Endothelial cell of umbilical vein (primary cell): ENCODE measurements at places on chromosomes 5 and 9. TPM values are rescaled to one million over a fixed set of nuclear protein-coding genes. Genes with fewer than 3 reads are reported as not detected.
A peak's percentile ranks its signal among the peaks of the same experiment; 100 is the strongest.

DNA sequence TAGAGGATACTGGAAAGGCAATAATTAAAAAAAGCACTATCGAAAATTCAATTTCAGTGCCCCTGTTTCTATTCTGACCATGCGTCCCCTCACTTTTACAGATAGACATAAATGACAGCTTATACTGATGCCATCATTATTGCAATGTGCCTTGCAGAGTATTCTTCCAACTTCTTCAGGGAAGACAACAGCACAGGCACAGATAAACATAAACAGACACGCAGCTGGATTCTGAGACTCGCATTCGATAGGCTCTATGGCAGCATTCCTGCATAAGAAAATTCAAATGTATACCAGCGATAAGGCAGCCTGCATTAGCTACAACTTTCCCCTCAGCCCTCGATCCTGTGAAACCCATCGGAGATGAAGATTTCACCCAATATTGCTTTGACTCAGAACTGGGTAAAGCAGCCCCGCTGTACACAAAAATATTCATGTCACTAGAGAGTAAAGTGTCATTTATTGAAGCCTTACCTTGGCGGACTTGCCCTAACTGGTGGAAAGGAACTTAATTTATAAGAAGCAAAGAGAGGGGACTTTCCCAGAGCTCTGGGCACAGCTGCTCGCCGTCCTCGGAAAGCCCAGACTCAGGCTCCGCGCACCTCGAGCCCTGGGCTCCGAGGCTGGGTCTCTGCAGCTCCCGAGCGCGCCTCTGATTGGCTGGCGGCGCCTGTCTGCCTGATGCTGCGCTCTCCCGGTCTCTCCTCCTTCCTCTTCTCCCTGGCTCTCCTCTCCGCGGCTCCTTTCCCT, at the start of gene CDH18:
Gene CDH18 (minus strand): TSS at position 589 of the 750 bp plus-strand sequence. CDS start 149,214 bp downstream, outside the sequence.
- no peaks in the 10 kb centered on the region for H3K36me3 ChIP-seq
- H3K27ac ChIP-seq, result no peak within 1 kb of the TSS
- DNase-seq, result peak; percentile 30
- no peaks in the 10 kb centered on the region for H3K4me1 ChIP-seq

GRCh38 chr5:170388818-170389549, at the start of gene KCNMB1:
KCNMB1 (minus strand) TSS chr5:170389367; CDS start chr5:170385447, 3,920 bp downstream.
- H3K27me3 ChIP-seq, result no peaks in the 10 kb centered on the region
- no peak within 1 kb of the TSS for H3K27ac ChIP-seq
- DNase-seq, result no peak
- no peaks in the 10 kb centered on the region for H3K36me3 ChIP-seq
- peaks cover 6% of the 10 kb centered on the region for H3K4me1 ChIP-seq

GRCh38 chr5:155987265-155987810, 339.6 kb upstream of the SGCD start:
- no peak overlapping the region for H3K4me3 ChIP-seq
- H3K4me1 ChIP-seq, result no peaks in the 10 kb centered on the region
- DNase-seq, result no peak
- H3K27me3 ChIP-seq, result no peaks in the 10 kb centered on the region
- no peak overlapping the region for H3K27ac ChIP-seq

Gene RPS14
- 1,852 and 2,034 TPM in 2 replicates for total RNA-seq
